COR-L47 (cell line): ENCODE measurements at places on chromosomes 1 and 21.

DNA sequence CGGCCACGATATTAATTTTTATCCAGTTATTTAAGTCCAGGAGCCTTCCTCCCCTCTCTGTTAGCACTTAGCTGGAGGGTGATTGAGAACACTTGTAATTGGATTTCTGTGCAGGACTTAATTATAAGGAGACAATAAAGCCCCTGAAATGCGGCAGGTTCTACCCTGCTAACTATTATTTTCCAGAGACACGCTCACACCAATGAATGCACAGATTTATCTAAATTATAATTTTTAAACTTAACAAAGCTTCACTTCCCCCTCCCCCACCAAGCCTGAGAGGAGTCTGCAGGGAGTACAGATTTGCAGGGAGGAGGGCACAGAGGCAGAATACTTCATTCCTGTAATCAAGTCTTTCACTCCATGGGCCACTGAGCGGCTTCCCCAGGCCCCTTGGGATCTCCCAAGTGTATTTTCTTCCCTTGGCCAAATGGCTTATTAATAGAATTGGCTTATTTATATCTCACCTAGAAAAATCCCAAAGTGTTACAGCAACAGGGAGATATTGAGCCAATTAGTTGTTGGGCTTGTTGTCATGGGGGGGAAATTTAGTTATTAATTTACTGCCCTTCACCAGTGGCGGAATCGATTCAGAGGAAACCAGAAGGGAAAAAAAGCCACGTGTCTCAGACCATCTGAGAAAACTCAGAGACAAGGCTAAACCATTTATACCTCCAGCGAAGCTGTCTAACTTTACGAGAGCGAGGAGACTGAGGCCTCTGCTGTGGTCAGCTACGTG lies 99.0 kb upstream of the CD34 start:
- DNase-seq = no peak

DNA sequence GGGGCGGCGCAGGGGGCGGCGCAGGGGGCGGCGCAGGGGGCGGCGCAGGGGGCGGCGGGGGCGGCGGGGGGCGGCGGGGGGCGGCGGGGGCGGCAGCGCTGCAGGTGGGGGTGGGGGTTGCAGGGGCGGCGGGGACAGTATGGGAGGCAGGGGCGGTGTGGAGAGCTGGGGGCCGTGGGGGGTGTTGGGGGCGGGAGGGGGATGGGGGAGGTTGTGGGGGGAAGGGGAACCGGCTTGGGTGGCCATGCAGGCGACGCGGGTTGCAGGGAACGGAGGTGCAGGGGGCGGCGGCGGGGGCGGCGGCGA lies 13.0 kb upstream of the SLC19A1 start:
- no peak for DNase-seq

- DNase-seq = no peak
These were observed 7.9 kb upstream of the SMIM12 start for GRCh38 chr1:34867415-34867814.

DNA sequence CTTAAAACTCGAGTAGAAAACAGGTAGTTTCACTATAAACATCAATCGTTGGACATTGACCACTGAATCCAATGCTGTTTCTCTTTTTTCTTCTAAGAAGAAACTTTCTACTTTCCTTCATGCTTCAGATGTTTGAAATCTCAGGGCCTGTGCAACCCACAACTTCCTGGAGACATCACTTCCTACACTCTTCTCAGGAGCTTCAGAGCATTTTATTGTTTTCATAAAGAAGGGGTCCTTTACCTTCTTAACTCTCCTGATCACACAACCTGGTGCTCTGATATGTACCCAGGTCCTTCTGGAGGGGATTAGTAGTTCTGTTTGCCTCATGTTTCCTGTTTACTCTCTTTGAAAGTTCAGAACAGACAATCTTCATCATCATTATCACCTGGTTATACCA lies 113.0 kb upstream of the VAV3 start:
- DNase-seq = no peak

DNA sequence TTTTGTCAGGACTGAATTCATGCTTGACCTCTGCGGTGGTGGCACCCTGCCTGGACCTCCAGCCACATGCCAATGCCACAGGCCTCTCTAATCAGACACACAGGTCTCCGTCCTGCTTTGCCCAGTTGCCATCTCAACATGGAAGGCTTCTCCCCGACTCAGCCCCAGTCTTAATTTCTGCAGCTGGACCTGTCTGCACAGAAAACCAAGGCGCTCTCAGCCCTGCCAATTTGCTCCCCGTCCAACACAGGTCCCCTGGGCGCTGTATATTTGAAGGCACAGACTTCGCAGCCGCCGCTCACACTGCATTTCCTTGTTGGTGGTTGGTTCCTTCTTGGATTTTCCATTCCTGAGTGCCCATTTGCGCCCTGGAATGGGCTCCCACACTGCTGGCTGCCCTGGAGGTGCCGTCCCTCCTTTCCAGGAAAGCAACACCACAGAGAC lies 28.0 kb upstream of the PLEKHG5 start:
- DNase-seq = no peak

DNA sequence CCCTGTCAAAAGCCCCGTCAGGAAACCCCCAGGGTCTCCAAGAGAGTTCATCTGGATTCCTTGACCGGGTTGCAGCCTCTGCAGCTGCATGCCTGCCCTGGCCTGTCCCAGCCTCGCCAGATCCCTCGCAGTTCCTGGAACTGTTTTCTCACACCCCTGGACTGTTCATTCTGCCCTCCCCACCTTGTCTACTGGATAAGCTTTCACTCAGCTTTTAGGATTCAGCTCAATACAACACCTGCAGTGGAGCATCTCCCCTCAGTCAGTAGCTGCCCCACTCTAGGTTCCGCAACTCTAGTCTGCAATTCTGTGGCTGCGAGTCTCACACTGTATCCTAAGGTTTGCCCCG lies 67.2 kb downstream of the FAM163A start:
- no peak for DNase-seq

GRCh38 chr21:32844653-32845436 lies 73.3 kb upstream of the PAXBP1 start:
- peak; percentile 26 for DNase-seq

DNA sequence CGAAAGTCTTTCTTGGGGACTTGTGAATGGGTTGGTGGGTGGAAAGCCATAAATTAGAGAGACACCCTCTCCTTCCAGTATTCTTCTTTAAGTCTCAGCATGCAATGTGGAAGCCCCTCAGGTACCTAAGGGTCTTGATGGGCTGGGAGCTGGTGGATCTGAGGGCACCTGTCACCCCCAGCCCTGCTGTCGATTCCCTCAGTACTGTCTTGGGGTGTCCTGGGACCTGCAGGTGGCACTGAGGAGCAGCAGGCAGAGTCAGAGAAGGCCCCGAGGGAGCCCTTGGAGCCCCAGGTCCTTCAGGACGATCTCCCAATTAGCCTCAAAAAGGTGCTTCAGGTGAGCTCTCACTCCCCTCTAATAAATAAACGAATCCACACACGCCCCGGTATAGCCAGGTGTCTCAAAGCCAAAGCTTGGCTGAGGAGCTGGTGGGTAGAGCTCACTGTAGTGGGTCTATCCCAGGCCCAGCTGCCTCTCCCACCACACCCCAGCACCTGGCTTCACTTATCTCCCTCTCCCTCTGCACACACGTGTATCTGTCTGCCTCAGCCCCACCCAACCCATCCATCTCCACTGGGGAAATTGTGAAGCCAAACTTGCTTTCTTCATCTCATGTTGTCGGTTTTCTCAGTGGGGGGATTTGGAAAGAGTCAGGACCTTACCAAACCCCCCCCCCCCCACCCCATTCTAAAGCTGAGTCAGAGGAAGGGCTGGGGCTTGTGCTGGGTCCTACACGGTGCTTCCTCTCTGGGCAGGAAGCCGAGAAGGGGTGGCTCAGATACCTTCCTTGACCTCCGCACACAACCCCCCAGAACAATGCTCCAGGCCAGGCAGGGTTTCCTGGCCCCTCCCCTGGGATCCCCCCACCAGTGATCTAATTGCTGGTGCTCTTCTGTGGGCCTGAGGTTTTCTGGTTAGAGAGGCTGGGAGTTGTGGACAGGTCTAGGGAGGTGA lies 1.6 kb downstream of the ADAM15 start:
- DNase-seq = no peak

DNA sequence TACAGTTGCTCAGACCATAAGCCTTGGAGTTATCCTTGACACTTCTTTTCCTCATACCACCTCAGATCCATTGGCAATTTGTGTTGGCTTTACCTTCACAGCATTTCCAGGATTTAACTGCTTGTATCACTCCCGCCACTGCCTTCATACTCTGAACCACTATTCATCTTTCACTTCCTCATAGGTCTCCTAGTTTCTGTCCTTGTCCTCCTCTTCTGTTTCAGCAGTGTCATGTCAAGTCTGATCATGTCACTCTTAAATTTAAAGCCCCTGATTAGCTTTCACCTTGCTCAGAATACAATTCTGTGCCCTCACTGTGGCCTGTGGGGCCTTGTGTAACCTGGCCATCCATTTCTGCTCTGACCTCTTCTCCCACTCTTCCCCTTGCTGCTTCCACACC lies 34.7 kb upstream of the C1orf115 start:
- no peak for DNase-seq

DNA sequence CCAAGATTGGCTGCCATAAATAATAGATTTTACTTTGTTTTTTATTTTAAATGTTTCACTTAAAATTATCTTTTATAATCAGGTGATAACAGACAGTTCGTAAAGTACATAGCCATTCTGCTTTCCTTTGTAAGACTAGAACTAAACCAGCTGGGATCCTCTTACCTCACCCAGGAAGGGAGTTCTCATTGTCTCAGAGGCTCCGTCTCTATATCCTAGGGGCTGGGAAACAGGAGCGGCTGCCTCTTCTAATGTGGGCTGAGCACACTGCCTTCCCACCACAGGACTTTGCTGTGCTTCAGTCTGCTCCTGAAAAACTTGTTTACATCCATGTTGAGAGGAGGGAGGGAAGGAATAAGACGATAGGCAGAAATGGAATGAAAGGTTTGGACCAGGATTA lies 45.6 kb upstream of the PGD start:
- DNase-seq = no peak

DNA sequence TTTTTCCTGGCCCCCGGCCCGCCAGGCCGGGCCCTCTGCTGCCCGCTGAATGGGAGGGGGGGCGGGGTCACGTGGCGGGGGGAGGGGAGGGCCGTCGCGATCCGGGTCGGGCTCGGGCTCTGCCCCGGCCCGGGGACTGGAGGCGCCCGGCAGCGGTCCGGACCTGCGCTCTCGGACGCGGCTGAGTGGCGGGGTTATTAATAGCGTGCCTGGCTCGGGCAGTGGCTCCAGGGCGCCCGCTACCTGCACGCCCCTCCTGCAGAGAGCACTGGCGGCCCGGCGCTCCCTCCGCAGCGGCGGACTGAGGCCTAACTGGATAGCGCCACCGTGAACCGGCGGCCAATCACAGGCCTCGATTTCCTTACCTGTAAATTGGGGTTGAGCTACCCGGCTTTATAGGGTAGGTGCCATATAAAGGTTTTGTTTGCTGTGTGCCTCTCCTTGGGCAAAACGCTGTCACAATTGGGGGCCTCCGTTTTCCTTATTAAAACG lies 28.1 kb downstream of the AHDC1 start:
- DNase-seq = no peak

DNA sequence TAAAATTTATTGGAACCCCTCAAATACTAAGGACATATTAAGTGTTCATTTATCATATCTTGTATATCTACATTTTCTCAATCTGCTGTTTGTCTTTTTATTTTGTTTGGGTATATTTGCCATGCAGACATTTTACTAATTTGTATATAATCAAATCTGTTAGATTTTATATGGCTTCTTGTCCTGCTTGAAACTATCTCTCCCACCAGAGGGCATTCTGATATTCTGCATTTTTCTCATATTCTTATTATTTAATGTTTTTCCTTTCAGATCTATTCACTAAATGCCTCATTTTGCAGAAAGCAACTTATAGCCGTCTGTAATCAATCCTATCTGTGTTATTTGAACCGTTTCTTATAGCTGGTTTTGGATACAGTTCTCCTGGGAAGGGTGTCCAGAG lies 745.5 kb downstream of the LRRIQ3 start:
- DNase-seq = no peak

- no peak for DNase-seq
These were observed 46.7 kb downstream of the TRABD2B start for GRCh38 chr1:47950471-47950870.

DNA sequence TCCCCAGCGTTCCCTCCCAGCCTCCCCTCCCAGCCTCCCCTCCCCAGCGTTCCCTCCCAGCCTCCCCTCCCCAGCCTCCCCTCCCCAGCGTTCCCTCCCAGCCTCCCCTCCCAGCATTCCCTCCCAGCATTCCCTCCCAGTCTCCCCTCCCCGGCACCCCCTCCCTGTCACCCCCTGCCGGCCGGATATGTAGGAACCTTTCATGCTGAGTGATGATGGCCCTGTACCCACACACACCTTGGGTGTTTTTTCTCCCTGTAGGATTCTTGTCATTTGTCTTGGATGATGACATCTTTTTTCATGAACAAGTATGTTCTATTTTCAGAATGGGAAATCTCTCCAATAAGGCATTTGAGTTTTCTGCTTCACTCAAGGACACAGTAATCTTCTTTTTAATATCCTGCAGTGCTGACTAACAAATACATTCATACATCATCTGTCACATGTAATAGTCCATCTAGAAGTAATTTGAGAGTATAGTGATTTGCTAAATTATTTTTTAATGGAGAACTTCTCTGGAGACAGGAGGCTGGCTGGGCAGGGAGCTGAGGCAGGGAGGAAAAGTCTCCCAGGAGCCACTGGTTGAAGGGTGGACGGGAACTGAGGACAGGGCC lies 19.5 kb downstream of the FTCD start:
- no peak for DNase-seq

GRCh38 chr1:58922302-58923089 lies 138.6 kb upstream of the JUN start:
- DNase-seq = no peak

DNA sequence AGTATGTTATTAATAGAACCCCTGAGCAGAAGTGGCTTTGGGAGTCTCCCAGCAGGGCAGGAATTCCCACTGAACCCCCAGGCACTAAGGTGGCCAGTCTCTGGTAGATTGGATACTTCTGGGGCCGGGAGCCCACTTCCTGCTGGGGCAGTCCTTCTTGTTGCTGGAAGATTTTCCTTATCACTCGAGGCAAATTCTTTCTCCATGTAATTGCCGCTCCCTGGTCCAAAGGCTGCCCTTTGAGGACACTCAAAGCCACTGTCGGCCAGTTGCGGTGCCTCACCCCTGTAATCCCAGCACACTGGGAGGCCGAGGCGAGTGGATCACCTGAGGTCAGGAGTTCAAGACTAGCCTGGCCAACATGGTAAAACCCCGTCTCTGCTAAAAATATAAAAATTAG lies 22.6 kb upstream of the TNFRSF1B start:
- no peak for DNase-seq

DNA sequence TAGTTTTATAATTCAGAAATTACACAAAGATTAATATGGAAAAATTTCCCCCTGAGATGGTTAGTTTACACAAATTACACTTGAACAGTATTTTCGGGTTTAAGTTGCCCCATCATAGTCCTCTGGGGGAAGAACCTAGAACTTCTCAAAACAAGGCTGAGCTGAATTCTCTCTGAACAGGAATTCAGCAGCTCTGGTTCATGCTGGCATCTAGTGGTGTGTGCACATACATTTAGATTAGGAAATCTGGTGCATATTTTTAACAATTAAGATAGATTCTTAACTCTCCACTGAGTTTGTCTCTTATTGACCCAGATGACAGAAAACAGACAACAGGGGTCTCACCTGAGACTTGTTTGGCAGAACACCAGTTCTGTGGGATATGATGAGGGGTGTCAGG lies 410.7 kb downstream of the DSCAM start:
- DNase-seq = no peak

GRCh38 chr1:110300412-110301085 lies 38.6 kb upstream of the RBM15 start:
- DNase-seq = no peak
